Heart left ventricle (tissue), 16 donors: ENCODE measurements at places on chromosomes 3 and 15. TPM values are rescaled to one million over a fixed set of nuclear protein-coding genes. Genes with fewer than 3 reads are reported as not detected.
A peak's percentile ranks its signal among the peaks of the same experiment; 100 is the strongest.

The CPNE9 gene
- polyA plus RNA-seq: 0.04 TPM

The TJP1 gene
- polyA plus RNA-seq: 41.8 TPM

The NCEH1 gene
- polyA plus RNA-seq: 10.9 TPM

The IL17RB gene
- 0.17 TPM for polyA plus RNA-seq

The ZPLD1 gene
- 0.14 TPM for polyA plus RNA-seq

The HIGD2B gene
- not detected for polyA plus RNA-seq

DNA sequence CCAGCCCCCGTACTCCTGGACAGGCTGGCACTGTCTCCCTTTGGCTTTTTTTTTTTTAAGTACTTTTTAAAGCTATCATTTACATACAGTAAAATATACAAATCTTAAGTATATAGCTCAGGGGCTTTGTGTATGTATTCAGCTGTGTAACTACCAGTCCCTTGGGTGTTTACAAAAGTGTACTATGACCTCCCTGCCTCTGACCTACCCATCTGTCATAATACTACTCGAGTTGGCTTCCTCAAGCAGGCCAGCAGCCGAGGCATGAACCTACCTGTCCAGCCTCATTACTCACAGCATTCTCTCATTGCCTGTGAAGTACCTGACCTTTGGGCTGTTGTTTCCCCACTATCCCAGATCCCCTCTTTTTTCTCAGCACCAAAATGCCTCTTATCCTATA is 33.2 kb downstream of the ABHD2 start:
- H3K4me1 ChIP-seq: peaks cover 30% of the 10 kb centered on the region
- no peak for DNase-seq

DNA sequence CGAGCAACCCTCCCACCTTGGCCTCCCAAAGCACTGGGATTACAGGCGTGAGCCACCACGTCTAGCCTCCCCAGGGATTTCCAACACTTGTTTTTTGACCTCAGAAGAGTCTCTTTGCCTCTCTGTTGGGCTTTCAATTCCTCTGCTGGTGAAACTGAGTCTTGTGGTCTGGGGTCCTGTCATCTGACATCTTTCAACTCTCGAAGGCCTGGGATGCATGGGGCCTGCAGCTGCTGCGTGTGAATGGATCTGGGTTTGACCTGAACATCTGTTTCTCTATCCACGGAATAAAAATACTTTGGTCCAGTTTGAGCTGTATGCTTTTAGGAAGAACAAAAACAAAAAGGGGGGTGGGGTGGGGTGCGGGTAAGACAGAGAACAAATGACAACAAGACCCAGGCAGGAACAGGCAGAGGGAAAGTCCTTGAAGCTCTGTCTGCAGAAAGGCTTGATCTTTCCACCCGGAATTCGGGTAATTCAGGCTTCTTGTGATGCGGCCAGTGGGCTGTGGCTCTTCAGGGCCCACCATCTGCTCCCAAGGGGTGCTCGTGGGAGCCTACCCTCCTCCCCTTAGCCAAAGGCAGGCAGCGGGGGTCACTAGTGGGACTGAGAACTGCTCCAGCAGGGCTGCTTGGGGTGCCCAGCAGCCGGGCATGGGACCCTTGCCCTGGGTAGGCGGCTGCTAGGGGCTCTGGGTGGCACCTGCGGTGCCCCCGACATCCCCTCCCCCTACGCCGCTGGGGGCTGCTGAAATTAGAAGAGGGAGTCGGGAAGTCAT is 71.5 kb downstream of the SLC12A8 start:
- peak; percentile 48 for DNase-seq
- H3K27ac ChIP-seq: peak overlapping the region; percentile 68
- H3K36me3 ChIP-seq: no peaks in the 10 kb centered on the region
- H3K4me1 ChIP-seq: peaks cover 63% of the 10 kb centered on the region
- H3K4me3 ChIP-seq: peak overlapping the region; percentile 47

DNA sequence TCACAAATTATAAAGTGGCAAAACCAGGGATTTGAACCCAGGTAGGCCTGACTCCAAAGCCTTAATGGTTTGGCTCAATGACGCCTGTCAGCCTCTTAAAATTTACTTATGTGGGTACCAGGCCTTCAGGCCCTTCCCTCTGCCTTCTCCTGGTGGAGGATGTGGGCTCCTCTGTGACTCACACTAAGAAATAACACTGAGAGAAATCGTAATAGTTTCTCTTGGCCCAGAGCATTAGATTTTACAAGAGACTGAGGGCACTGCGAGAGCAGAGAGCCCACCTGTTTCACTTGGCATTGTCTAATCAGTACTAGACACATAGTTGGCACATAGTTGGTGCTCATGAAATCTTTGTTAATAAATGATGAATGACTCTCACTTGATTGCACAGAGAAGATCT is 505.2 kb downstream of the SHQ1 start:
- DNase-seq: no peak
- peaks cover 7% of the 10 kb centered on the region for H3K4me1 ChIP-seq
- H3K4me3 ChIP-seq: no peak overlapping the region
- no peaks in the 10 kb centered on the region for H3K36me3 ChIP-seq
- no peaks in the 10 kb centered on the region for H3K27me3 ChIP-seq
- H3K27ac ChIP-seq: no peak overlapping the region

GRCh38 chr3:23075496-23075895 is 127.6 kb upstream of the UBE2E2 start:
- no peak overlapping the region for H3K27ac ChIP-seq
- no peaks in the 10 kb centered on the region for H3K36me3 ChIP-seq
- no peak for DNase-seq

- H3K4me1 ChIP-seq: no peaks in the 10 kb centered on the region
- no peak for DNase-seq
- H3K4me3 ChIP-seq: no peak overlapping the region
- H3K27ac ChIP-seq: no peak overlapping the region
- H3K27me3 ChIP-seq: no peaks in the 10 kb centered on the region
Observed at GRCh38 chr3:157515398-157515797, 12.2 kb upstream of the VEPH1 start.

- H3K27me3 ChIP-seq: no peaks in the 10 kb centered on the region
- peaks cover 37% of the 10 kb centered on the region for H3K36me3 ChIP-seq
Observed at GRCh38 chr3:39183211-39184080, 8.9 kb downstream of the XIRP1 start.

GRCh38 chr15:40314723-40315276 is 7.1 kb upstream of the PLCB2 start:
- no peaks in the 10 kb centered on the region for H3K27me3 ChIP-seq
- peak; percentile 11 for DNase-seq
- H3K36me3 ChIP-seq: no peaks in the 10 kb centered on the region
- no peaks in the 10 kb centered on the region for H3K4me1 ChIP-seq
- H3K27ac ChIP-seq: no peak overlapping the region

DNA sequence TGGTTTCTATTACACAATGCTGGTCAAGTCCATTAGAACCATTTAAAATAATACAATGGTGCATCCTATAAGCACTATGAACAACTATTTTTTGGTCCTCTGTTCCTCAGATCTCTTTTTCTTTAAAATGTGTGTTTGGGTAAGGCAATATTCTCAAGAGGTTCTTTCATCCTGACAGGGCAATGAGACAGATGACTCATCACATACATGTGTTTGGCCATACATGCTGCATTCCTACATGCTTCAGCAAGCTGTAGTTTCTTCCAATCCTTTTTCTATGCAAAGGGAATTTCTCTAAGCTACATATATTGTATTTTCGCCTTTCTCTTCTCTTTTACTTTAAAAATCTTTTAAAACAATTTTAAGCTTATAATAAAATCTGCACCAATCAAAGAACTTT is 52.7 kb downstream of the OTOL1 start:
- H3K27ac ChIP-seq: no peak overlapping the region
- no peak overlapping the region for H3K4me3 ChIP-seq
- no peaks in the 10 kb centered on the region for H3K27me3 ChIP-seq
- no peaks in the 10 kb centered on the region for H3K36me3 ChIP-seq
- no peaks in the 10 kb centered on the region for H3K4me1 ChIP-seq

- H3K4me3 ChIP-seq: no peak overlapping the region
- H3K36me3 ChIP-seq: no peaks in the 10 kb centered on the region
- no peaks in the 10 kb centered on the region for H3K4me1 ChIP-seq
- no peaks in the 10 kb centered on the region for H3K27me3 ChIP-seq
Observed at GRCh38 chr15:34241376-34242330, 16.8 kb downstream of the EMC4 start.

DNA sequence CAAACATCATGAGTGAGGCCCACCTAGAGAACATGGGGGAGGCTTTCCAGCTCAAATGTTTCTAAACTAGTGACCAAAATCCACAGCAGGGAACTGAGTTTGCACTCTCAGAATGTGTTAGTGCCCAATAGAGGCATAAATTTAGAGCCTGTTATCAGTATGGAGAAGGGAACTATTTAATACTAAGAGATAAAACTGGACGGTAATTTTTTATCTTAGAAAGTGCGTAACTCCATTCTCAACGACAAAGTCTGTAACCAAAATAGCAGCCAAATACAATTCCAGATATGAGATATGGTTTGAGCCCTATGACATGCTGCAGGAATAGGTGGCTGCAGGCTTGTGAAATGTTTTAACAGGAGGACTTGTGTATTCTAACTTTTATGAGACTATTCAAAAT is 3.5 kb downstream of the B3GALNT1 start:
- peak overlapping the region; percentile 81 for H3K27ac ChIP-seq
- H3K27me3 ChIP-seq: no peaks in the 10 kb centered on the region
- H3K4me3 ChIP-seq: no peak overlapping the region
- peaks cover 40% of the 10 kb centered on the region for H3K36me3 ChIP-seq

DNA sequence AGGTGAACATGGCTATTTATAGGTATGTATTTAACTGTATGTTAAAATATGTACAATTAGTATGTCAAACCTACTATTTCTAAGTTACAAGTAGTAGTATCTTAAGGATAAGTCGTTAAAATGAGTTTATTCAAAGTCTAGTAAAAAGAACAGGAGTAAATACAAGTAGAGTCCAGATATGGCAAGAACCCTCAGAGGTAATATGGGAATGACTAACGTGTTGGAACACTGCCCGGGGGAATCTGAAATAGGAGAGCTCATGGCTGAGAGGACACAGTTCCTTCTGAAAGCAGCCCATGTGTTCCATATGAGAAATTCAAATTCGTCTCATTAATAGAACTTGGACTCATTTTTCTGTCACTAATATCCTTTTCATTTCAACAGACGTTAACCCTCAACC is 158.8 kb downstream of the CLSTN2 start:
- no peak overlapping the region for H3K4me3 ChIP-seq
- H3K27ac ChIP-seq: no peak overlapping the region
- H3K36me3 ChIP-seq: no peaks in the 10 kb centered on the region
- H3K4me1 ChIP-seq: peaks cover 10% of the 10 kb centered on the region
- peak; percentile 77 for DNase-seq

GRCh38 chr3:11632564-11632963 is 11.2 kb downstream of the VGLL4 start:
- H3K27ac ChIP-seq: peak overlapping the region; percentile 78
- H3K36me3 ChIP-seq: no peaks in the 10 kb centered on the region
- DNase-seq: no peak
- no peaks in the 10 kb centered on the region for H3K27me3 ChIP-seq
